Kidney (tissue), 22 donors: ENCODE measurements at places on chromosomes 12 and 14. TPM values are rescaled to one million over a fixed set of nuclear protein-coding genes. Genes with fewer than 3 reads are reported as not detected.
A peak's percentile ranks its signal among the peaks of the same experiment; 100 is the strongest.

- DNase-seq, result no peak
Observed at GRCh38 chr12:61870658-61871484, 389.3 kb upstream of the USP15 start.

DNA sequence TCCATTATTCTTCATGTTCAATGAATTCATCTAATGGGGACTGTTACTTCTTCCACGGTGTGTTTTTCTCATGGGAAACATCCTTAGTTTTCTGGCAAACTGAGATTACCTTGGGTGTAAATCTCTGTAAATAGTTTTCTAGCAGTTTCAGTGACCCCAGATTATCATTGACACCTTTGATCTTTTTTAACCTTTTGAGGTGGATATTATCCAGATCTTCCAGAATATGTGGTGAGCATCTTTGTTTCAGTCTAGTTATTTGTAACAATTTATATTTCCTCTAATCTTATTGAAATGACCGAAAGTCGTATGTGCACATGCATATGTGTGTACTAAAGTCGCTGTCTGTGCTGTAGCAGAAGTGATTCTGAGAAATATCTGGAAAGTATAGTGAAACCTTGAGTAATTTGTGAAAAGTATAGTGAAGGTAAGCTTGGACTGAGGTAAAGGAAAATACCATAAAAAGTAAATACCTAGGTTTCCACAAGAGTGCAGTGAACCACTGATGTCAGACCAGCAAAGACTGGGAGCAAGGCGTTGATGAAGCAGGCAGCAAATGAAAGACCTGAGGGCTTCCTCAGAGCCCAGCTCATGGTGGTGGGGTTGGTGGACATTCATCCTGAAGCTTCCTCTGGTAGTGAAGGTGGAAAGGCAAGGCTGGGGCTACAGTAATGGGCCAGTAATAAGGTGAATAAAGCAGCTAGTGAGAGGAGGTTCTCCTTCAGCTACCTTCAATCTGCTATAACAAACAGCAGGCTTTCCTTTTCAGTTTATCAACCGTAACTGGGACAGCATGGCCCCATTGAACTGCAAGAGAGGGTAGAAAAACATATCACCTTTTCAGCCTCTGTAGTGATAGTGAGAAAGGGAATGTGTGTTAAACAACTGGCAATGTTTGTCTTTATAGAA is 480.2 kb upstream of the FBXO33 start:
- no peak for DNase-seq

- no peak for DNase-seq
Observed at GRCh38 chr14:30252151-30252550, 306.8 kb upstream of the G2E3 start.

DNA sequence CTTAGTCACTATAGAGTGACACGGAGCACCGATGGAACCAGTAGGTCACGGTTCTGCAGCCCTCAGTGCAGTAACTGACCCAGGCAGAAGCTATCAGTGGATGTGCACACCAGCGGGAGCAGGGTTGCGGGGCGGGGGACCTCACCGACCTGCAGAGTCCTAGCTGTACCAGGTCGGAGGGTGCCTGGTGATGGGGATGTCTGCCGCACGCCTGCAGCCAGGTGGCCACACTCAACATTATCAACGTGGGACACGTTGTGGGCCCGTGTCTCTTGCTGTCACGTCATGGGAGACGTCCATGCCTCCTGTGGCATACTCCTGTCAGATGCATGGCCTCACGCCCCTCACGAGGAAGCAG is 55.2 kb downstream of the ADGRD1 start:
- DNase-seq, result no peak

GRCh38 chr12:72734581-72734980 is 462.4 kb downstream of the TRHDE start:
- no peak for DNase-seq

DNA sequence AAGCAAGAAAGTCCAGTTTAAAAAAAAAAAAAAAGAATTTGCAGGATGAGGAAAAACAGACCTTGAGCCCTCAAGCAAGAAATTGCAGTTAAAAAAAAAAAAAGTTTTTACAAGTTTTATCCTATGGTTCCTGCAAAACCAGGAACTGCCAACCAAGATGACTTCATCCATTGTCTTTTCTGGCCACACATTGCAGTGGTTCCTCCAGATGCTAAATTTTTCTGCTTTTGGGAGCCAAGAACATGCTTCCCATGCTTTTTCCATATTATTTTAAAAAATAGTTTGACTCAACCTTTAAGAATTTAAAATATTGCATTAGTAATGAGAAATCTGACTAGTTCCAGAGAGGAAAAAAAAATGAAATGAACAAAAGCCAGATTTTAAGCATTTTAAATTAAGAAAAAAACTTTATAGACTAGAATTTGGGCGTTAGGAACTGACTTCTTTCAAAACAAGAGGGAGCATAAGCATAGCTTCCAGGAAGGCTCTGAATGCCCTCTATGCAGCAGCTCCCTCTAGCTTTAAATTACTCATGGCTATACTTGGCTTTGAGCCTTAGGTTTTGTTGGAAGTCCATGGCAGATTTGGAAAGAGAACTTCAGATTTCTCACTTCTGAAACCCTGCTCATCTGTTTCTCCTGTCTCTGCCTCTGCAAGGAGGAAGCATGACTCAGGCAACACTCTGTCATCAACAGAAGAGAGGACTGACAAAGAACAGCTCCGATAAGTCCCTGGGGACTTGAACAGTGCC is 124.5 kb downstream of the GPR65 start:
- DNase-seq, result no peak

GRCh38 chr12:16726879-16727278 is 120.9 kb upstream of the LMO3 start:
- DNase-seq, result no peak

DNA sequence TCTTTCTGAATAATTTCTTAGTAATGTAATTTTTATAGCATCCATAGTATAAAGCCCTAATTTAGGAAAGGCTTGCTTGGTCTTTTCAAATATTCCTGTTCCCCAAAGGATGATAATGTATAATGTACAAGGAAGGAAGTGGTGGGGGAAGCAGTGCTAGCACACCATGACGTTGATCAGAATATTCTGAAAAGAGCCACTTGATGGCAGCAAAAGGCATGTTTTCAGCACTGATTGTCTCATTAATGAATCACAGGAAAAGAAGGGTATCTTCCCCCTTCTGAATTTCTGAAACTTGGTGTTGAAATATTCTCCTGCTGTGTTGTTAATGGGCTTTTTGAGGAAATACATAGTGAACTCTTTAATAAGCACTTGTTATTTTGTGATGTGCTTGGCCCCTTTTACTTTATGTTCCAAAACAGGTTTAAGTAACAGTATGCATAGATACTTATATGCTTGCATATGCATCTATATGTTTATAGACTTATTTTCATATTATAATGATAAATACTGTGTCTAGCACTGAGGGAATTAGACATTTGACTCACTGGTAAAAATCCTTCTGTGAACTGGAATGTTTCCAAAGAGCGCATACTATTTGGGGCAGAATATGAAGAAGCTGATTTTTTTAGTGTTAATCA is 122.0 kb downstream of the TMEM117 start:
- DNase-seq, result no peak

GRCh38 chr12:18320036-18320617 is 58.8 kb downstream of the PIK3C2G start:
- peak; percentile 34 for DNase-seq

DNA sequence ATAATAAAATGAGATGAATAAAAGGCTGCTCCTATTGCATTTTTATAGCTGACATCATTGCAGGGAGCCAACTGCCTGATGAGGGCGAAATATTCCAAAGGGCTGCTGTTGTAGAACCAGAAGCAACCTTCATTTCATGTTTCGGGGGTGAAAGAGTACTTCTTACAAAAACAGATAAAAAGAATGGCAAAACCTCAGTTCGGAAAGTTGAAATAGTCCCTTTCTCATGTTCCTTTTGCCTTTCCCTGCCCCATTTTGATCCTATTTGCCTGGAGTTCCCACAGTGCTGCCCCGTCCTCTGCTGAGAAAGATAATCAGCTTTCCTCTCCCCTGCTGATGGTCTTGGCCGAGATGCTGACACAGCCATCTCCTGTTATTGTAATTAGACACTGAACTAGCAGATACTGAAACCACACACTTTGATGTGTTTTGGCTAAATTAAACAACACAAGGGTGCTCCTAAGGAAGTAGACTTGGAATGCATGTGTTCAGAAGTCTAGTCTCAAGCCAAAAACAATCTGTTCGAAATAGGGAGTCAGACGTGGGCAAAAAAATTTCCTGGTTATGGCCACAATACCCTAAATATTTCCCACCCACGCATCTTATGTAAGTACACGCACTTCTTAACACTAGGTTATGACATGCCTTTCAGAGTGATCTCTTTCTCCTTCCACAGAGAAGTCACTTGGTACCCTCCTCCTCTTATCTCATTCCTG is 117.2 kb downstream of the PPM1H start:
- no peak for DNase-seq

DNA sequence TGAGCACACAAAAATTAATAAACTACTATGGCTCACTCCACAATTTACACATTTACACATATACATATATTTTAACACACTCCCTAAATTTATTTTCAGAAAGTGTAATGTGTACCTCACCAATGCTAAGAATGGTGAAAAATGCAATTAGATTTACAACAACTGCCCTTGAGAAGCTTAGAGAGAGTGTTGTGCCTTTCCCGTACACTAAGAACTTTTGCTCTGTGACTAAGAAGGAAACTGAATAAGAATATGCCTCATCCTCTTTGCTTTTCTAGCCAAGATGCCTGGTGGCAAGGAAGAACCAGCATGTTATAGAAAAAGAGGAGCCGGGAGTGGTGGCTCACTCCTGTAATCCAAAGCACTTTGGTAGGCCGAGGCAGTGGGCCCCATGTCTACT is 62.3 kb downstream of the SINHCAF start:
- DNase-seq, result no peak

GRCh38 chr14:63992858-63993257 is 140.1 kb downstream of the SYNE2 start:
- no peak for DNase-seq

GRCh38 chr12:75836533-75836932 is 195.0 kb downstream of the PHLDA1 start:
- no peak for DNase-seq

GRCh38 chr12:124940393-124941169 is 26.1 kb upstream of the UBC start:
- DNase-seq, result peak; percentile 91

GRCh38 chr14:64444140-64444539 is 21.2 kb upstream of the AKAP5 start:
- DNase-seq, result no peak

GRCh38 chr14:84446250-84446649 is 1083.7 kb upstream of the FLRT2 start:
- DNase-seq, result no peak

DNA sequence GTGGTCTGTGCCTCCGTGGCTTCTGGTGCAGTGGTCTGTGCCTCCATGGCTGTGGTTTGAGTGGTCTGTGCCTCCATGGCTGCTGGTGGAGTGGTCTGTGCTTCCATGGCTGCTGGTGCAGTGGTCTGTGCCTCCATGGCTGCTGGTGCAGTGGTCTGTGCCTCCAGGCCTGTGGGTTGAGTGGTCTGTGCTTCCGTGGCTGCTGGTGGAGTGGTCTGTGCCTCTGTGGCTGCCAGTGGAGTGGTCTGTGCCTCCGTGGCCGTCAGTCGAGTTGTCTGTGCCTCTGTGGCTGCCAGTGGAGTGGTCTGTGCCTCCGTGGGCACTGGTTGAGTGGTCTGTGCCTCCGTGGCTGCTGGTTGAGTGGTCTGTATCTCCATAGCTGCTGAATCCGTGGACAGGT is 10.1 kb downstream of the SELPLG start:
- DNase-seq, result no peak

- no peak for DNase-seq
Observed at GRCh38 chr12:96112733-96113132, 77.3 kb upstream of the LTA4H start.

DNA sequence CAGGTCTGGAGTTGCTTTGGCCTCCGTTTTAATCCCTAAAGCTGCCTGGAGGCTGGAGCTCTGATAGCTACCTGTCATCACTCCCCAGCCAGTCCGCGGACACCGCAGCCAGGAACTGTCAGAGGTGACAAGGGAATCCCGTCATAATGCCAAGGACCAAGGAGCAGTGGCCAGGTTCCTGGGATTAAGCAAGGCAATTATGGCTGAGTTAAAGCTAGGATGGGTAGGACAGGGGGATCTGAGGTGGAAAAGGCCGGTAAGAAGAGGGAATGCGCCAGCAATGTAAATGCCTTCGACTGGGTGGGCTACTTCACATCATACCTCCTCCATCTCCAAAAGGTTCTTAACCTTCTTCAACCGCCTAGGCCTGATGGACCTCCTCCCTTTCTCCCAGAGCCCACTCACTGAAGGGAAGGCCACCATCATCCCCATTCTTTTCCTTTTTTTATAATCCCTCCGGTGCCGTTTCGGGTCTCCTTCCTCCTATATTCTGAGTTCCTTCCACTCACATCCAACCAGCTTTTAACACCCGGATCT is 1.9 kb downstream of the PPP1R3E start:
- no peak for DNase-seq

- peak; percentile 17 for DNase-seq
Observed at GRCh38 chr14:101499080-101499479, 62.2 kb upstream of the DIO3 start.

GRCh38 chr14:36996857-36997590 is 175.4 kb downstream of the SLC25A21 start:
- no peak for DNase-seq

DNA sequence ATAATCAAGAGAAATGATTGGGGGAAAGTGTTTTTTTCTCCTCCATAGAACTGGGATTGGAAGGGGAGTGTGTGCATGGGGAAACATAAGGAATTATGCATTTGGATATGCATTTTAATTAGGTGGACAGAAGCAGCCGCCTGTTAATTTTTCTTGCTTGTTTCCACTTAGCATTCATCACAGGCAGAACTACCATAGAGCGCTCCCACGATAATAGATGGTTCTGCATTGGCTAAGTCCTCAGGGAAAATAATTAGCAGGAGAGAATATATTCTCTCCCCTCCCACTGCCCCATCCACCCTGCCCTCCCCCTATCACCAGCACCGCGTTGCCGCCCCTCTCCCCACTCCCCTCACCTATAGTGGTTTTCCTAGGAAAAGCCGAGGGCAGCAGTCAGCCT is 11.4 kb downstream of the DPF3 start:
- DNase-seq, result no peak

DNA sequence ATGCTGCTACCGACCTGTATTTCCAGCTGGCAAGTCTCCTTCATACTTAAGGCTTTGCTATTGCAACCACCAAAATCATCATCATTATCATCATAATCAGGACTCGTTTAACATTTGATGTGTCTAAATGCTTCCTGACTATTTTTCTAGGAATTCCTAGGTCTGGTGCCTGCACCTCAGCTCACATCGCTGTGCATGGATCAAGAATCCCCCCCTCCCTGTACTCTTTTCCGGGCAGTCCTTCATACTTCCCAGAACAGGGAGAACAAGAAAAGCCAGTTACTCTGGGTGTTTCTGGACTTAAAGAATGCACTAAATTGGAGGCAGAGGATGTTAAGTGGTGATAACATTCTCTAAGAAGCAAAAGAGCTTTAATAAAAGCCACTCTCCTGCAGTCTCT is 9.4 kb downstream of the ERP27 start:
- DNase-seq, result no peak

The ITGA7 gene
- total RNA-seq, result 66.3 TPM

The FAIM2 gene
- total RNA-seq, result 5.5 TPM

The DLK1 gene
- not detected for total RNA-seq

The SLC41A2 gene
- 27.6 TPM for total RNA-seq

The TRMT61A gene
- 16.0 TPM for total RNA-seq

The IL22 gene
- not detected for total RNA-seq

The MYBPC1 gene
- total RNA-seq, result not detected

The REP15 gene
- 3.2 TPM for total RNA-seq

The MORN3 gene
- 1.9 TPM for total RNA-seq

The FSCB gene
- not detected for total RNA-seq

The RPL10L gene
- total RNA-seq, result not detected

The RFX4 gene
- not detected for total RNA-seq

The CCDC198 gene
- 166 TPM for total RNA-seq

The HOXC12 gene
- not detected for total RNA-seq

The ZNF891 gene
- 3.1 TPM for total RNA-seq

The RASSF9 gene
- total RNA-seq, result 10.1 TPM
